Panc1 (cell line): ENCODE measurements at places on chromosomes 2 and 18.

DNA sequence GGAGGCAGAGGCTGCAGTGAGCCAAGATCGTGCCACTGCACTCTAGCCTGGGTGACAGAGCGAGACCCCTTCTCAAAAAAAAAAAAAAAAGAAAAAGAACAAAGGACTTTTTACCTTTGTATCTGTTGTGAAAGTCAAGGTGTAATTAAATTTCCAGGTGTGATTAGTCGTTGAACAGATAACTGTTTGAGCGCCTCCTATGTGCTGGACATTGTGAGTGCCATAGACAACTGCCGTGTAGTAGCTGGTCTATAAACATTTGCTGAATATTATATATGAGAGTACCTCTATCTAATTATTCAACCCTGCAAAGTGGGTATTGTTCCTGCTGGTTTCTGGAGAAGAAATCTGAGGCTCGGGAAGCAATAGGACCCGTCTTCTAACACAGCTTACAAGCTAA lies 71.8 kb downstream of the ASAP2 start:
- no peak for DNase-seq

DNA sequence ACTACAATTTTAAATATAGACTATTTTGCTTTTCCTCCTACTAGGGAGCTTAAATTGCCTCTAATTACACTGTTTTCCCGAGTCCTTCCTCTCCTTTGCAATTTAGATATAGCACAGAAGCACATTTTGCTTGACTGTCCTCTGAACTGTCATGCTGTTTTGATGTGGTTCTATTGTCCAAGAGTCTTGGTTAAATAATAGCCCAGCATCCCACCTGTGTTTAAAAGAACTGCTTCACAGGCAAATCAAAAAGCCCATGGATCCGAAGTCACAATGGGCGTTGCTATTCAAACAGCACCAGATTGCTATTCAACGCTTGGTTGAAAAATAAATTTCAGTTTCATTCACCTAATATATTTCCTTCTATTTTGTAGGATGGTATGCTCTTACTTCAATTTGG lies 22.3 kb upstream of the ACTR3 start:
- DNase-seq, result no peak

GRCh38 chr2:125041846-125042245 lies 1016.8 kb downstream of the CNTNAP5 start:
- DNase-seq, result no peak

- no peak for DNase-seq
Observed at GRCh38 chr18:25678221-25678620, 326.3 kb upstream of the ZNF521 start.

DNA sequence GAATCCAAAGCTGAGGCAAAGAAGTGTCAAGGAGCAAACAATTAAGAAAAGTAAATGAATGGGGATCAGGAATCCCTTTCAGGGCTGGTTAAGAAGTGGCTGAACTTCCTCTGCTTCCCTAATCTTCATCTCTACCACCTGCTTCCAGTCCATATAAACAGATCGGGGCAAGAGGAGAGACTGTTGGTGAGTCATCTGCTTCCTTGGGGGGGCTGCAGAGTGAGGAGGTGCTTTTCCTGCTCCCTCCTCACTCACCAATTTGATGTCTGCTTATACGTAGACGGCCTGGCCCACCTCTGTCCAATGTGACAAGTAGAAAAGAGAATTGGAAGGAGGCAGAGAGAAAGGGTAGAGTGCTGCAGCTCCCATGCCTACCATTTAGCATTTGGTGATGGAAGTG lies 68.4 kb downstream of the NAB1 start:
- DNase-seq, result no peak

GRCh38 chr2:166957686-166958085 lies 69.4 kb downstream of the XIRP2 start:
- no peak for DNase-seq
